ENCODE measurements at places on chromosomes 13 and 19.

GRCh38 chr19:2227415-2228156 is 8.5 kb downstream of the PLEKHJ1 start:
- DNase-seq, result no peak

- DNase-seq, result peak; percentile 95
Measured at GRCh38 chr19:48965806-48966540, 864 bp downstream of the FTL start.

- DNase-seq, result no peak
Measured at GRCh38 chr13:37868691-37869505, 674 bp downstream of the TRPC4 start.

- DNase-seq, result peak; percentile 93
Measured at GRCh38 chr19:7680606-7681339, at the start of gene TRAPPC5. Gene TRAPPC5 (plus strand): TSS chr19:7680833. CDS start chr19:7682254, 1,421 bp downstream.

- no peak for DNase-seq
Measured at GRCh38 chr13:113576597-113576996, 8.0 kb upstream of the TFDP1 start.

GRCh38 chr13:37144661-37145060 is 39.2 kb upstream of the CSNK1A1L start:
- DNase-seq, result no peak

GRCh38 chr19:54696117-54696548 is 28.1 kb upstream of the KIR3DL3 start:
- no peak for DNase-seq

- DNase-seq, result no peak
Measured at GRCh38 chr19:58400316-58400915, 5.0 kb downstream of the RNF225 start.

DNA sequence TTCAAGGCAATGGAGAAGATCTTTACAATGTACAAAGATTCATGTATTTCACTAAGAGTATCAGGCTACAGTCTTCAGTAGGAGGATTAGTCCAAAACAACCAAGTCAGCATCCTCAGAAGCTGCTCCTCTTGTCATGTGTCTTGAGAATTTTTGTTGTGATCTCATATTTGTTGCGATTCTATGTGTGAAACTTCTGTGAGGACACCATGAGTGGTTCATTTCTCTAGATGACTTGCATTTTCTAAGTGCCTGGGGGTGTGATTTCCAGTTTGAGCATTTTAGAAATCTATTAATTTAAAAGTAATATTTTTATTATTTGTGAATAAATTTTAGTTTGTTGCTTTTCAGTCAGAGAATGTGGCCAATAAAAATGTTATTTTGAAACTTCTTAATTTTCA is 94.5 kb downstream of the RAP2A start:
- no peak for DNase-seq

DNA sequence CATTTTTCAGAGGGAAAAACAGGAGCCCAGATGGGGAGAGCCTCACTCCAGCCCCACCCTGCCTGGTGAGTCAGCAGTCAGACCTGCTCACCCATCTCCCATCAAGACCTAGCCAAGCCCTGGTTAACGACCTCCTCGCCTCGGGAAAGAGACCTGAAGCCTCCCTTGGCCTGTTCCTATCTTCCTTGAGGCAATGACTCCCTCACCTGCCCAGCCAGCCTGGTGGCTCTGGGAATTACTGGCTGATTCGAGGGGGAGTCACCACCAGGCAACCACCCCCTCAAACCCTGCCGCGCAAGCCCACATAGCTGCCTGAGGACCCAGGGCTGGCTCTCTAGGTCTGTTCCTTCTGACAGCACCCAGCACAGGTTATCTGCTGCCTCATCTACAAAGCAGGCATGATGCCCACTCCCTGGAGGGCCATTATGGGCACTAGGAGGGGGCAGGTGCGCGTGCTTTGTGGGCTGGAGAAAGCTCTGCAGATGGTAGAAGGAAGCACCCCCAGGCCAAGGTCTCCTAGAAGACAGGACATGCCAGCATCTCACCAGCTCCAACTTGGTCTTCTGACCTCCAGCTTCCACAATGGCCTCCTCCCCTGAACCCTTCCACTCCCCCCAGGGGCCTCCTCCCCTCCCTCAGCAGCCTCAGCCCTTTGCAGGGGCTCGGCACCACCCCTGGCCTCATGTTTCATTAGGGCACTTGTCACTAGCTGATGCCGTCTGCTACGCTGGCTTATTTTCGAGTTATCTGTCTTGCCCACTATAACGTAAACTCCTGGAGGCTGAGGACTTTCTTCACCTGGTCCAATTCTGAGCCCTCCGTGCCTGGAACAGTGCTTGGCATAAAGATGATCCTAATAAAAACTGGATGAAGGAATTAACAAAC is 10.4 kb downstream of the DEDD2 start:
- no peak for DNase-seq

DNA sequence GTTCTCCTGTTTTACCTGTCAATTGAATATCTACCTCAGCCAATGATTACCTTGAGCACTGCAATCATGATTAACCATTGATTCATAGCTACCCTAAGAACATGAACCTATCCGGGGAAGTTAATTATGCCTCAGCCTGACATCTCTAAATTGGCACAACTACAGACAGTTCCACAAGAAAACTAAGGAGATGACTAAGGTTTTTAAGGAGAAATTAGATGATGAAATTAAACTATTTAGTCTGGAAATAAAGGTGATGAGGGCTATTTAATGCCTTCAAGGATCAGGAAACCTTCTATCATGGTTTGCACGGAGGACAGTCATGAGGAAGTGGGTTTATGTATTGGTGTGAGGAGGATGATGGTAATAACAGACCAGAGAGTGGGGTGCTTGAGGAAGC is 203.4 kb downstream of the COL4A1 start:
- no peak for DNase-seq

DNA sequence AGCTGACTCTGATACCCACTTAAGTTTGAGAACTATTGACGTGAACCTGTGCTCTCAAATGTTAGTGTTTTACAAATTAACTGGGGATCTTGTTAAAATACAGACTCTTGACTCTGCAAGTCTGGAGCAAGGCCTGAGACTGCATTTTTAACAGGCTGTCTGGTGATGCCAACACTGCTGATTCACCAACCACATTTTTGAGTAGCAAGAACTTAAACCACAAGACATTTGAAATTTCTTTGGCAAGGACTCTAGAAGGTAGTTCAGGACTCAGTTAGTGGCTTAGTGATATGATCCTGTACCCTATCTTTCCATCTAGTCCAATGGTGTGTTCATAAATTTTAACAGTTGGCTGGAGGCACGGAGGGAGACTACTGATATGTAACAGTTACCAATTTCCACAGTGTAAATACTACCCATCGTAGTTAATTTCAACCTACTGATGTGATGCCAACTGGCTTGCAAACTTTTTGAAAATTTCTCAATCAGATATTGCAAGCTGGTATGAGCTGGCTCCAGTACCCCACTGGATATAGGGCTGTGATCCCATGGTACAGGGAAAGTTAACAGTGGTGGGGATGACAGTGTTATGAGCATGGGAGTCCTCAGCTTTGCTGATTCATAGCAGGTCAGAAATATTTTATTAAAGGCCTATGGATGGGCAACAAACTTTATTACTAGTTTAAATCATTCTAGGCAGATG is 255.1 kb downstream of the TBC1D4 start:
- no peak for DNase-seq

- DNase-seq, result no peak
Measured at GRCh38 chr13:109326601-109327000, 459.8 kb downstream of the IRS2 start.

DNA sequence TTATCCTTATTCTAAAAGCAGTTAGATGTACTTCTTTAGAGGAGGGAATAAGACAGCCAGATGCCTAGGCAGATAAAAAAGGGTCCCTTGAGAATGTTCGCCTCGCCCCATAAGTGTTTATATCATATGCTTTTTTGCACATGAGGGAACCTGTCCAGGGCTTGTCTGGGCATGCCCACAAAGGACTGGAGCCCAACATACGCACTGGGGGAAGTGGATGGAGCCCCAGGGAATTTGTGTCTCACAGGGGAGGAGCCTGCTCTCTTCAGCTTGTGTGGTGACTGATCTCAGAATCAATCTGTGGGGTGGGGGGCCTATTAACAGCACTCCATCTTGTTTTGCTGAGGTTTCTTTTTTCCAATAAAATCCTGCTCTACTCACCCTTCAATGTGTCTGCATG is 22.6 kb downstream of the MED4 start:
- DNase-seq, result no peak

- no peak for DNase-seq
Measured at GRCh38 chr13:79898996-79899395, 418.0 kb downstream of the NDFIP2 start.

- no peak for DNase-seq
Measured at GRCh38 chr19:51427201-51427600, 9.8 kb upstream of the SIGLEC10 start.

GRCh38 chr19:6092329-6093286 is 17.7 kb downstream of the RFX2 start:
- no peak for DNase-seq

DNA sequence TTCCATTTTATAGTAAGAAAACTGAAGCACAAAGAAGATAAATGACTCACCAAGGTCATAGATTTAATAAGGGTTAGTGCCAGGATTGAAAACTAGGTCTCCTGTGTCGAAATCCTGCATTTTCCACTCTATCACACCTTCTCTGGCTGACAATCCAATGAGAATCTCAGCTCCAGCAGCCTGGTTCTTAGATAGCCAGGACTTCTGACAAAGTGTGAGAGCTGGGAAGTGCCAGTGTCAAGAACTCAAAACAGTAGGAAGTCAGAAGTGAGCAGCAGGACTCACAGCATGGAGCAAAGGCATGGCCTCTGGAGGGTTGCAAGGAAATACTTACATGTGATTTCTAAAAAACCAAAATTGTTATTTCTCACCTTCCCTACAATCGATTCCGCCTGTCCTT is 24.3 kb downstream of the KCTD12 start:
- DNase-seq, result no peak

DNA sequence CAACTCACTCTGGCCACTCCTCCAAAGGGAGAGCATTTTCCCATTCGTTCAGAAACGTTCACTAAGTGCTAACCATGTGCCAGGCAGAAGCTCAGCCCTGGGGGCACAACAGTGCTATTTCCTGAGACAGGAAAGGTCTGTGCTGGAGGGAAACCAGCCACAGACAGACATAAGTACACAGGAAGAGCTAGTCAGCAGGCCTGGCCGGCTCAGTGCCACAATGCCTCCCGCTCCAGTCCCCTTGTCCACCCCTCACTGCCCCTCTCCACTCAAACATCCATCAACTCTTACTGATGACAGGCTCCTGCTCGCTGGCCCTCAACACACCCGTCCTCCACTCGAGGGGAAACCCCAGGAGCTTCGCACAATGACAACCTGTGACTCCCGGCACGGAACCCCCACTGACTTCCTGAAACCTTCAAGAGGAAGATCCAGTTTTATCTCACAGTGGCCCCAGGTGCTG is 11.3 kb upstream of the PLA2G4C start:
- DNase-seq, result peak; percentile 32

GRCh38 chr13:73061473-73061872 is 2.7 kb downstream of the KLF5 start:
- no peak for DNase-seq

- peak; percentile 32 for DNase-seq
Measured at GRCh38 chr19:58551577-58552471, 3.1 kb downstream of the CHMP2A start.

DNA sequence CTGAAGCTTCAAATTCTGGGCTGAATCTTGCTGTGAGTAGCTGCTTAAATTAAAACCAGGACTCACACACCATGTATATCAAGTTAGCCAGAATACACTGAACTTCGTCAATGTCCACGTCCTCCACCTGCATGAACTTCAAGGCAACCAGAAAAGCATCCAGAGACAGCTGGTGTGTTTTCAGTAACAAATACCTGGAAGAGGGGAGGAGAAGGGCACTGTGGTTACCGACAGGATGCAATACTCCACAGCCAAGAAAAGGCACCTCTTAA is 20.4 kb downstream of the PROZ start:
- DNase-seq, result no peak

DNA sequence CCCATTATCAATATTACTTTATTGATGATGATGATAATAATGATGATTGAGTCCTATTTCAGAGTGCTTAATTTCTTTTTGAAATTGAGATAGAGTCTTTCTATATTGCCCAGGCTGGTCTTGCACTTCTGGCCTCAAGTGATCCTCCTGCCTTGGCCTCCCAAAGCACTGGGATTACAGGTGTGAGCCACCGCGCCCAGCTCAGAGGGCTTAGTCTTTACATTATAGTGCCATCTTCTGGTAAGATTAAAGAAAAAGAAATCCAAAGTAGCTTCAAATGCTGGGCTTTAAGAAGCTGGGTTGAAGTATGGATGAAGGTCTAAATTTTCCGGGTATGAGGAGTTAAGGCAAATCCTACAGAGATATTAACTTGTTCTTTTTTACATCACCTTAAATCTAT is 3.4 kb upstream of the ZNF333 start:
- DNase-seq, result peak; percentile 46

All from activated T-cell treated with anti-CD3 and anti-CD28 coated beads, Interleukin-2, amount 50 U/mL, for 48 hours (primary cell).